Stimulated activated CD4-positive, alpha-beta T cell treated with anti-CD3 and anti-CD28 coated beads, TNF-alpha, amount 100 ng/mL, for 24 hours (primary cell): ENCODE measurements at places on chromosomes 5 and 9.

DNA sequence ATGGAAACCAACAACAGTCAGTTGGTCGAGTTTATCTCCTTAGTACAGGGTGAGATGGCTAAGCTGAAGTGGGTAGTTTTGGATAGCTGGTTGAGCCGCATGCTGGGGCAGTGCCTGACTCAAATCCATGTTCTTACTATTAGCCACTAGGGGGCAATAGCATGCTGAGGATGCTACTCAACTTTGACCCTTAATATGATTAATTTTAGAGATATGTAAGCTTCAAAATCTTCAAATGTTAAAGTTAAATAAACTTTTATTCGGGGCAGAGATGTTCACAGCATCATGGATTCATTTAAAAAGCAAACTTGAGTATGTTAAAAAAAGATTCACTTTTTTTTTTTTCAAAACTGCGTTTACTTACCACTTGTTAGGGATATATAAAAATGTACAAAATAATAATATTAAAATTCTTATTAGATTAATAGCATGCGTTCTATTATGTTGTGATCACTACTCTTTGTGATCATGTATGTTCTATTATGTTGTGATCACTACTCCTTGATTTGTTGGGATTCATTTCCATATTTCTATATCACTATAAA lies 57.0 kb downstream of the C9orf153 start:
- no peak for DNase-seq

DNA sequence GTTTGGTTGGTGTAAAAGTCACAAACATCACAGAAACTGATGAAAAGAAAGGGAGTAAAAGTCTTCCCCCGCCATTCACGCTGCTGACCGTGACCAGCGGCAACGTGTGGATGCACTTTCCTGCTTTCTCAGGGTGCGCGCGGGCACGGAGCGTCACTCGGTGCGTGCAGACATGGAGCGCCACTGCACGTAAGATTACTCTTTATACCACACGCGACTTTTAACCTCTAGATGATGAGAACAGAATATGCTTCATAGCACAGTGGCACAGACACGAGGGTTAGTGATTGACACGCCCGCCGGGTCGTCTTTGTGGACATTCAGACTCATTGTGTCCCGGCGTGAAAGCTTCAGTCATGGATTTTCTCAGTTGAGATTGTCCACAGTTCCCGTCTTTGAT lies 15.7 kb downstream of the CEP72 start:
- DNase-seq: no peak

DNA sequence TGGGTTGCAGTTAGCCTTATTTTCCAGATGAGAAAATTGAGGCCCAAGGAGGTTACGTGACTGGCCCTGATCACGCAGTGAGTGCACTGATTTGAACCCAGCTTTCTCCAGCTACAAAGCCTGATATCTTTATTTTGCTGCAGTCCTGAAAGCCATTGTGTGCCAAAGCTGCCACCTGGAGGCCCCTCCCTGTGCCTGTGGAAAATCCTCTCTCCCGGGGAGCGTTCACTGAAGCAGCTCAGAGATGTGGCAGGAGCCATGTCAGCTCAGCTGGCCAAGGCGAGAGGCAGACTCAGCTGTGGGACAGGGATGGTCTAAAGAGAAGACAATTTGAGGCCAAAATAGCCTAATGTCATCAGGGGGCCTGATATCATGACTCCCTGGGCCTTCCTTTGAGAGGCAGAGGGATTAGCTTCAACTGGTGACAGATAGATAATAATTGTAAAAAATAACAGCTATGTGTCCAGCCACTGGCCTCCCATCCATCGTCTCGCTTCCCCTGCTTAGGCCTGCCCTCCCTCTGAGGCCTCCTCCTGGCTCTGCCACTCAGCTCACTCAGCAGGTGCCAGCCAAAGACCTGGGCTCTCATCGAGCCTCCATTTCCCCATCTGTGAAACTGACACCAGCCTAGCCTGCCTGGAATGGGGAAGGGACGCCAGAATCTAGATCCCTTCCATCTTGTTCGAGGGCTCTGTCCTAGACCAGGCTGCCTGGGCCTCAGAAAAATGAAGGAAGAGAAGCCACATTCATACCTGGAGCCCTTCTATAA lies 74.3 kb upstream of the GGTA1 start:
- DNase-seq: no peak

DNA sequence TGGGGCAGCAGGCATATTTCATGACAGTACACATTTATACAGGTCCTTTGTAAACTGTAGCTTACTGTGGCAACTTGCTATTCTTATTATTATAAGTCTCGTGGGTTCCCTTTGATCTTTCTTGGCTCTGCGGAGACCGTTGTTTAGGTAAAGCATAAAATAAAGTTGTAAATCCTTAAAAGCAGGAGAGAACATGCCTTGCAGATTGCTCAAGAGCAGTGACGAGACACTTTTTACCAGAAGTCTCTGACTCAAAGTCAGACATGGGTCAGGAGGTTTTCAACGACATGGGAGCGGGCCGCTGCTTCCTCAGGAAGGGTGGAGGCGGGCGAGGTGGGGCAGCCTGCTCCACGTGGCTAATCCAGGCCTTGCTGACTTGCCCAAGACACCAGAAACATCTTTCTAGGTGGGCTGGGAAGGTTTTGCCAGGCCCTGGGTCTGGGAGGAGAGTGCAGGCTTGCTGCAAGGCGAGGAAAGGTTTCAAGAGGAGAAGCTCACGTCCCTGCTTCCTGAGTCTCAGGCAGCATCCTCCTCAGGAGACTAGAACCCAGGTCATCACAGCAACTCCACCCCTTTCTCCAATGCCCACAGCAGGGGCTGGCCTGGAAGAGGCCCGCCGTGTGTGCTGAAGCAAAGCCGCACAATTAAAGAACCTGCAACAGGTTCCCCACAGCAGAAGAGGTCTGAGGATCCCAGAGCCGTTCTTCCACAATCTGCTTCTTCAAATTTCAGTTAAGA lies 6.5 kb downstream of the TBC1D2 start:
- peak; percentile 19 for DNase-seq

DNA sequence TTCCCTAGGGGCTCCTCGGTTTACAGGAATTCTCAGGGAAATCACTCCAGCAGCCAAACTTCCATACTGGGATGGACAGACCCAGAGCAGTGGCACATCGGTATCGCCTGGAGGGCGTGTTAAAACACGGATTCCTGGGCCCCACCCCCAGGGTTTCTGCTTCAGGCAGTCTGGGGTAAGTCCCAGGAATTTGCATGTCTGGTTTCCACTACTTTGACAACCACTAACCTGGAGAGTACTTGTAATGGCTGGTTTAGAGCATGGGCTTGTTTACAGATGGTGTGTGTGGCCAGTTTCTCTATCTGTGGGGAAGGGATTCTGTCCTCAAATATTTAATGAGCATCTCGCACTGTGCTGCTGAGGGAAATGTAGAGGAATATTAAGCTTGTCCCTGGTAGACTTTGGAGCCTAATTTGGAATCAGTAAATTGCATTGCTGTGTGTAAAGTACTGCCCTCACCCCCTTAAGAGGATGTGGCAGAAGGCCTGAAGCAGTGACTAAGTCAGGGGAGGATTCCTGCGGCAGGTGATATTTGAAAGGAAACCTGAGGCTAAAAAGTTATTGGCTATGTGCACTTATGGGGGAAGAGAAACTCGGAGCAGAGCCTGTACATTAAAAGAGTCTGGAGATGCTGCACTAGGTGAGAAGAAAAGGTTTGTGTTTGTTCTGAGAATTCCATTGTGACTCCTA lies 18.6 kb upstream of the TJP2 start:
- no peak for DNase-seq

- no peak for DNase-seq
Observed at GRCh38 chr9:96884443-96884842, 30.1 kb upstream of the ZNF782 start.
